ENCODE measurements at places on chromosomes 11 and 22. TPM values are rescaled to one million over a fixed set of nuclear protein-coding genes. Genes with fewer than 3 reads are reported as not detected.

MMP7 gene
- total RNA-seq = 9.5 TPM

DGCR6 gene
- 24.4 TPM for total RNA-seq

PAMR1 gene
- total RNA-seq = 63.2 TPM

TEX12 gene
- 2.3 TPM for total RNA-seq

RTN4R gene
- total RNA-seq = 7.1 TPM

TRIM68 gene
- 6.7 TPM for total RNA-seq

All from tongue (tissue), 3 donors.